ENCODE measurements at places on chromosomes 5 and 9.

DNA sequence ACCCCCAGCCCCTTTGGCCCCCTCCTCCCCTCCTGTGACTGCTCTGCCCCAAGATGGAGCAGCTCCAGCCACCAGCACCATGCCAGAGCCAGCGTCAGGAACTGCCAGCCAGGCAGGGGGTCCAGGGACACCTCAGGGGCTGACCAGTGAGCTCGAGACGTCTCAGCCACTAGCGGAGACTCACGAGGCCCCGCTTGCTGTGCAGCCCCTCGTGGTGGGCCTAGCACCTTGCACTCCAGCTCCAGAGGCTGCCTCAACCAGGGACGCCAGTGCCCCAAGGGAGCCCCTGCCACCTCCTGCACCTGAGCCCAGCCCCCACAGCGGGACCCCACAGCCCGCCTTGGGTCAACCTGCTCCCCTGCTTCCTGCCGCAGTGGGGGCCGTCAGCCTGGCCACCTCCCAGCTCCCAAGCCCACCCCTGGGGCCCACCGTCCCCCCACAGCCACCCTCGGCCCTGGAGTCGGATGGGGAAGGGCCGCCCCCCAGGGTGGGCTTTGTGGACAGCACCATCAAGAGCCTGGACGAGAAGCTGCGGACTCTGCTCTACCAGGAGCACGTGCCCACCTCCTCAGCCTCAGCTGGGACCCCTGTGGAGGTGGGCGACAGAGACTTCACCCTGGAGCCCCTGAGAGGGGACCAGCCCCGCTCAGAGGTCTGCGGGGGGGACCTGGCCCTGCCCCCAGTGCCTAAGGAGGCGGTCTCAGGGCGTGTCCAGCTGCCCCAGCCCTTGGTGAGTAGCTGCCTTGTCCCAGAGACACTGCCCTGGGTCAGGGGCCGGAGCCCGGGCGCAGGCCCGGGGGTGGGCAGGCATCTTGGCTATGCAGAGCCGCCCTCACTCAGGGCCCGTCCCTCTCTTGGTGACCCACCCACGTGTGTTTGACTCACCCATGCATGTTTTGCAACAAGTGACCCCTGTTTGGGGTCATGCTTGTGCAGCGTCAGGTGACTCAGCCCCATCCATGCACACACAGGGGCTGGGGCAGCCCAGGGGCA, 105.2 kb downstream of the WNK2 start:
- DNase-seq, result peak; percentile 46

DNA sequence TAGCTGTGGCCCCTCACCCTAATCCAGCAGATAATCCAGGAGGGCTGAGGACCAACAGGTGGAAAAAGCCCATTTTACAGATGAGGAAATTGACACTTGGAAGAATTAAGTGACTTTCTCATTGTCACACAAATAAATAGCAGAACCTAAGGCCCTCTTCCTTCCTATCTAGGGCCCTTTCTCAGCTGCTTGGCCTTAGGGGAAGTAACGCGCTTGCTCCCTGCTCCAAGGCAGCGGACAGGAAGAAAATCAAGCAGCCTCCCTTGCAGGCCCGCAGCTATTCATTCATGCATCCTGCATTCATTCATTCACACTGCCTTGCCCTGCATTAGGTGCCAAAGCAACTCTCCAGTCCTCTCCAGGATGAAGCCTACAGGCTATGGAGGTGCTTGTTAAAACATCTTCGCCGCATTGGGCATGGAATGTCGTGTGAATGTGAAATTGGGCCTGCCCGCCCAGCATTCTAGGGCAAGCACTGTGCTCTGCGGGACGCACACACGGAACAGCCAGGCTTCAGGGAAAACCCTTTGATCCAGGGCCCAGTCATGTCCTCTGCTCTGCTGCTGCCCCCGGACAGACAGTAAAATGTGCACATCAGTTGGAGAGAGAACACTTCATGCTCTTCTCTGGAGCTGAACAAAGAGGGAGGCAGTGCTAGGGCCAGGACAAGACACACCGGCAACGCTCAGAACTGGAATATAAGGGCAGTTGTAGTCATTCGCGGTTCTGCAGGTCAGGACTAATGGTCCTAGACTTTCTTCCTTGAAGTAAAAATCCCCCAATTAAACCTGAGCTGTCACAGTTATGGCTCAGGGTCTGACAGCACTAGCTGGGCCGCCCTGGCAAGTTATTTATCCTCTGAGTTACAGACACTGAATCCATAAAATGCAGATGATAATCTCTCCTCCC, 166.0 kb downstream of the COL23A1 start:
- no peak for DNase-seq

DNA sequence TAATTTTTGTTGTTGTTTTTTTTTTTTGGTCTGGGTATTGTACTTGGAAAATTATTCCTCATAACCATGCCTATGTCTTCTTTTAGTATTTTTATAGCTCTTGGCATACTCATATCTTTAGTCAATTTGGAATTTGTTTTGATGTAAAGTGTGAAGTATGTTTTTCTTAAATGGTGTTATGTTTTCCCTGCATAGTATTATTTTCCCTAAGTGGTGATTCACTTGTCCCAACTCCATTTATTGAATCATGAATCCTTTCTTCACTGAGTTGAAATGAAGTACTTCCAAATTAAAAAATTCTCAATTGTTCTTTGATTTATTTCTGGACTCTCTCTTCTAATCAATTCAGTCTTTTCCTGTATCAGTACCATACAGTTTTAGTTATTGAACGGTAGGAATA, 46.5 kb downstream of the POLK start:
- DNase-seq, result no peak

- no peak for DNase-seq
These were observed 53.8 kb downstream of the TTC39B start for GRCh38 chr9:15253197-15253596.

- DNase-seq, result peak; percentile 51
These were observed 103.7 kb downstream of the SIL1 start for GRCh38 chr5:139094154-139095131.

- peak; percentile 69 for DNase-seq
These were observed 3.7 kb downstream of the TLN1 start for GRCh38 chr9:35728041-35728971.

- peak; percentile 63 for DNase-seq
These were observed 30.8 kb downstream of the IL7R start for GRCh38 chr5:35887321-35888100.

- no peak for DNase-seq
These were observed 4.2 kb upstream of the SEMA4D start for GRCh38 chr9:89502038-89502601.

GRCh38 chr9:36716496-36716895, 143.8 kb downstream of the MELK start:
- no peak for DNase-seq

DNA sequence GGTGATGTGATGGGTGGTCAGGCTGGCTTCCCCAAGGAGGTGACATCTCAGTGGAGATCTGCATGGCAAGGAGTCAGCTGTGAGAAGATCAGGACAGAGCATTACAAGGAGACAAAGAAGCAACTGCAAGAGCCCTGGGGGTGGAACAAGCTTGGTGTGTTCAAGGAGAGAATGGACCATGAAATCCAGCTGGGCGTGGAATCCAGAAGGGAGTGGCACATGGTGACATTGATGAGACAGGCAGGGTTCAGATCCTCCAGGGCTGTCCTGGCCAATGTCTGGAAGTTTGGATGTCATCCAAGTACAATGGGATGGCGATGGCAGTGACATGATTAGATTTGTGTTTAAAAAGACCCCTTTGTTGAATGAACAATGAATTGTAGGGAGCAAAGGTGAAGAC, 175.6 kb downstream of the MACROH2A1 start:
- no peak for DNase-seq

DNA sequence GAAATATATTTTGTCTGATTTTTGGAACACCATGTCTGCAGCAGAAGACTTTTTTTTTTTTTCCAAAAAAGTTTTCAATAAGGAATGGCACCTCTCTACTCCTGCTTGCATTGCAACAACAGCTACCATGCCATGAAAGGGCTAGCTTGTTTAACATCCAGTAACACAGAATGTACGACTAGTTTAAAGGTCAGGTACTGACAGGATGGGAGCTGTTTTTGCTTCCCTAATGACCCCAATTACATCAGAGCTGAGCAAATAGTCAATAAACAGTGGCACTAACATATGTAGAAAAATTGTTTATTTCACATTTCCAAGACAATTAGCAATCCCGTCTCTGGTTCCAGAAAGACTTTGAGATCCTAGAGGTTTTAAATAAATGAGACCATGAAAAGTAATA, 693.8 kb downstream of the NR2F1-AS1 start:
- DNase-seq, result no peak

GRCh38 chr5:114055318-114056184, 306.3 kb upstream of the KCNN2 start:
- DNase-seq, result no peak

Data from inflammatory macrophage treated with lipopolysaccharide for 1 hour (primary cell).